Putamen (tissue), 1 donor: ENCODE measurements at places on chromosomes 2 and 18.

- DNase-seq = no peak
Observed at GRCh38 chr2:216678098-216678465, 17.3 kb downstream of the IGFBP5 start.

DNA sequence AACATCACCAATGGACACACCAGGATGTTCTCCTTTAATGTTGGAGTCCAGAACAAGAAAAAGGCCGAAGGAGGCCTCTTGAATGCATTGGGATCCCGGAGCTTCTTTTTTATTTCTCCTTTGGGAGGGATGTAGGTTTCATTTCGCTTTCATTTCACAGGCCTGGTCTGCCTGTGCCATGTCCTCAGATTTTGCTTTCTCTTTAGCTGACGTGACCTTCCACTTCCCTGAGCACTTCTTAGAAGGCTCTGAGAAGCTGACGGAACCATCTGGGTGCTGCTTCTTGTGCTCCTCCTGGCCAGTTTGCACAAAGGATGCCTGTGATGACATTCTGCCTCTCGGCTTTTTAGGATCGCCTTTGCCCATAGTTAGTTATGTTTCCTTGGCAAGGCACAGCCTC lies 15.1 kb upstream of the MBOAT2 start:
- no peak for DNase-seq

DNA sequence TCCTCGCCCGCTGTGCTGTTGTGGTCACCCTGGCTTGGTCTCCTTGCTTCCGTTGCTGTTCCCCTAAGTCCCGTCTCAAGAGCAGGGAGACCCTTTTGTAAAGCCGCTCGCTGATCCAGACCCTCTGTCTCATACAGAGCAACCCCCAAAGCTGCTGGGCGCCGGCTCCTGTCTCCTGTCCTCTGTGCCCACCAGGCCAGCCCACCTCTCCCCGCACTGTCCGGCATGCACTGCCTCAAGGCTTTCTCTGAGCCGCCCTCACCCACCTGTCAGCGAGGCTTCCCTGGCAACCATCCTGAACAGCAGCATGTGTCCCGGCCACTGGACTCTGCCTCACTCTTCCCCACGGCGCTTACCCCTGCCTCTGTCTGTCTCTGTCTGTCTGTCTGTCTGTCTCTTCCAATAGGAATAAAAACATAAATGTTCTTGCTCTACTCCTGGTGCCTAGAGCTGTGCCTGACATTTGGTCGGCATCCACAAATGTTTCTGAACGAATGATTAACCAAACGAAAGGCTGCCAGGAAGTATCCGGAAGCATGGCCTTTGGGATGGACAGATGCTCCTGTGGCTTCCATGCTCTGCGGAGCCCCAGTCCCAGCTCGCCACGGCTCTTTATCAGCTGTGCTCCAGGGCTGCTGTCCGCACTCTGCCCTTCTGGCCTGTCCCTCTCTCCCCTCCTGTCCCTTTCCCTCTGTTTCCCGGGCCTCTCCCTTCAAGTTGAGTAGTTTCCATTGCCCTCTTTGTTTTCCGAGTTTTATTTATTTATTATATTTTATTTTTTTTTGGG lies 7.8 kb downstream of the COLEC11 start:
- no peak for DNase-seq

DNA sequence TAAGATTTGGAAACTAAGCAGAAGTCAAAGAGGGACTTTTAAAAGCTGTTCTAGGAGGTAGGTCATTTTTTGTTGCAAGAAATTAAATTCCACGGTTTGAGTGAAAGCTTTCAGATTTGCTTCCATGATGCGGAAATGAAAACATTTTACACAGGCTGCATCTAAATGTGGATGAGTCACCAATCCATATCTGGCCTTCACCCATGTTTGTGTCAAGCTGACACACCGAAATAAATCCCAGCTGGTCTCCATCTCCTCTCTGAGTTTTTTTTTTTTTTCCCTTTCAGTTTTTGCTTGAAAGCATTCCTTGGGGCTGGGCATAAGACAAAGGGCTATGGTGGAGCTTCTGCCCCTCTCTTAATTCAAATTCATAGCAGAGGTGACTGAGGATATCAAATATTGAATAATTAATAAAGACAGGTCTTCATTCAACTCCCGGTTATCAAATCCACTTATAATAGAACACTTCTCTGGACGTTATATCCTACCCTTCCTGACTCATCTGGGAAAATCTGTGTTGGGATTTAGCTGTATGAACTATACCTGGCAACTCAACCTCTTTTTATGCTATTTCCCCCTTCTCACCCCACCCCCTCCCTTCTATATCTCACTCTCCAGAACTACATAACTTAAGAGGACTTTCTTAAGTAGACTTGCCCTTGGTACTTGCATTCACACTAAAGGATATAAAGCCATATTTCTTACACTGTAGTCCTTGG lies 558.3 kb upstream of the GCFC2 start:
- no peak for DNase-seq
